ENCODE measurements at places on chromosomes 6 and 20.

- no peak for DNase-seq
Measured at GRCh38 chr6:161088676-161089328, 97.2 kb downstream of the MAP3K4 start.

- no peak for DNase-seq
Measured at GRCh38 chr6:24126586-24127192, 674 bp downstream of the NRSN1 start.

DNA sequence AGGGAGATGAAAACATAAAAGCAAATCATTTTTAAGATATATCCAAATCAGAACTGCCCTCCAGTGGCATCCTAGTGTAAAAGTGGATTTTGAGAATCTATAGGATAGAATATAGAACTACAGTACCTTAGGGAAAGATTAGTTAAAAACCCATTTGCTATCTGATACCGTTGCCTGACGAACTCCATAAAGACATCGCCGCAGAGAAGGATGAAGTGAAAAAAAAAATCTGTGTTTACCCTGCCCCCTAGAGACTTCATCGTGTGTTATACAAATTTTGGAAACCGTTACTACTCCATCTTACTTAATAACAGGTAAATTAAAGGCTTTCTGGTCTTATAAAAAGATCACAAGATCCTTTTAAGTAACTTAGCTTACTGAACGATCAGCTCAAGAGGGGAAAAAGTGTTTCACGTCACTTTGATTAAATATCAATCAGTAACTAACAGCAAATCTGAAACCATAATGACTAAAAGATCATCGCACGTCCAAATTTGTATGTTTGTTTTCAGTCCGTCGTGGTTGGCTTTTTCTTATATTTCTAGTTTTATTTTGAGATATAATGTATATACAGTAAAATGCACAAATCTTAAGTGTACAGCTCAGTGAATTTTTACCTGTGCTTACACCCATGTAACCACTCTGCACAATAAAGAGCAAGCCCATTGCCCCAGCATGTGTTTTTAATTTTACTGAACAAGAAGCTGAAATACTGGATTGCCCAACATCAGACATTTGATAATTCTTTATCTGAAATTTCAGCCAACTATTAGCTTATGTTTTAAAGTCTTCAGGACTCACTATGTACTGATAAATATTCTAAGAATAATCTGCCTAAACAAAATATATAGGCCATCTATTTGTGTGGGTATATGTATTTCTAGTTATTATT, 881 bp upstream of the MCM3 start:
- DNase-seq = no peak

DNA sequence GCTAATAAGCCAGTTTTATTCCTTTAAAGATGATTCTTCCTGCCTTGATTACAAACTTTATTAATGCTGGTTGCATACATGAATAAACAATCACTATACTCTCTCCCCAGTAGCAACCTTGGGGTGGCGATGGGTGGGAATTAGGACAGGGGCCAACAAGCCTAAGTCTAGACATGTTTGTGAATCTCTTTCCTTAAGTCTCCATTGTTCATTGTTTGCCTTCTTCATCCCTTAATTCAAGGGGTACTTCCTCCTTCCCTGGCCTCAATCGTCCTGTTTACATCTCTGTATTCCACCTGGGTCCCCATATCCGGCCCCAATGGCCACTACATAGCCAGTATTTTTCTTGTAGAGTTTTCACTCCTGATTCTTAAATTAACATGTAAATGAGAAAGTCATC, 66.0 kb downstream of the ARHGAP18 start:
- DNase-seq = no peak

DNA sequence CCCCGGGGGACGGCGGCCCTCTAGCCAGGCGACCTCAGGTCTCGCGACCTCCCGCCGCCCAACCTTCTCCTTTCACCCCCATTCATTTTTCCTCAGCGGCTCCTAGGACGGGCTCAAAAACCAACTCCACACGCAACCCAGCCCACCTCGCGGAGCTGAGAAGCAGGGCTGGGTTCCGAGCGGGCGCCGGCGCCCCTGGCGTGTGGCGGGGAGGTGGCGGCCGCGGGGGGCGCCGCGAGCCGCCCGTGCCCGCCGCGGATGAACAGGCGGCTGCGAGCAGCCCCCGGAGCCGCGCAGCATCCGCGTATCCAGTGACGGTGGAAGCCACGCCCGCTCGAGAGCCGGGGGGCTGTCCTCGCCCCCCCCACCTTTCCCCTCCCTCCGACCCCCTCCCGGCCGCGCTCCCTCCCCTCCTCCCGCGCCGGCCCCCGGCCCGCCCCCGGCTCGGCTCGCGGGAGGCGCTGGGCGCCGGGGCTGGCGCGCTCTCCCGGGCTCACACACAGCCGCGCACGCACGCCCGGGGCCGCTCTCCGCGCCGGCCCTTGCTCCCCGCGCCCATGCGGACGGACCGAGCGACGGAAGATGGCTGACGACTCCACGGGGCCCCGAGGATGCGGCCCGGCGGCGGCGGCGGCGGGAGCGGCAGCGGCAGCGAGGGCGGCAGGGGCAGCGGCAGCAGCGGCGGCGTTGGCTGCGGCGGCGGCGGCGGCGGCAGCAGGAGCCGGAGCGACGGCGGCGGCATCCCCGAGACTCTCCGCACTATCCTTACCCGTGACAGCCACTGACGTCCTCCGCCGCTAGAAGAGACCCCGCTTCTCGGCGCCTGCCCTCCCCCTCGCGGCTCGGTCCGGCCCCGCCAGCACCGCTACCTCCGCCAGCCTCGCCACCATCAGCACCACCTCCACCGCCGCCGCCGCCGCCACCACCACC, at the start of gene SOBP:
Gene SOBP, plus strand, starts transcription at position 482 of the 930 bp plus-strand sequence. CDS start 500 bp downstream, outside the sequence.
- no peak for DNase-seq

GRCh38 chr20:43681468-43681942, 14.6 kb downstream of the MYBL2 start:
- no peak for DNase-seq

DNA sequence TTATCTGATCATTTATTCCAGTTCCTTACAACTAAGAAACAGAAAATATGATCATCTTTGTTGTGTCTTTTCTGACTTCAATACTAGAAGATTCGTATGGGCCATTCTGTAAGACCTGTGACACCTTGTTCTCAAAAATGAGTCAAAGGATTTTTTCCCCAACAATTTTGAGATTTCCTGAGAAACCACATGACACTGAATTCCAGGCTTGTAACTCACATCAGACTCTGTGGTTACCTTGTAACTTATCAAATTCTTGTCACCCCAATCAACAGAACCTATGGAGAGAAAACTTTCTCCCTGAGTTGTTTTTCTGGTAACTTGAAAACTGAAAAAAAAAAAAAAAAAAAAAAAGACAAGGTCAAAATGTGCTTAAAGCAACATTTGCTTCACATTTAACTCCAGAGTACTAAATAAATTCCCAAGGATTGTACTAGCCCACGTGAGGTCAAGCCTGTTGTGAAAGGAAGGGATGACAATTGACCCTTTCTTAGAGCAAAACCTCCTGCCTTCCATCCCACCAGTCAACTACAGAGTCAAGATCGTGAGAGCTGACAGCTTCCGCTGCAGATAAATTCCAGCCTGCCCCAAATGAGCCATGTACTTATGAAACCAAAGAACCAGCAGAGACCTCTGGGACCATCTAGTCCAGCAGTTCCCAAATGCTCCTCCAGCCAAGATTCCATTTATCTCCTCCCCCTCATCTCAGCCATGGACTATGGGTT, 140.3 kb downstream of the TBX18 start:
- no peak for DNase-seq

- DNase-seq = no peak
Measured at GRCh38 chr6:31355583-31355948, 1.4 kb downstream of the HLA-B start.

GRCh38 chr20:50445354-50446151, 64.6 kb upstream of the PTPN1 start:
- no peak for DNase-seq

- DNase-seq = peak; percentile 33
Measured at GRCh38 chr20:62900052-62900691, 26.1 kb downstream of the DIDO1 start.

DNA sequence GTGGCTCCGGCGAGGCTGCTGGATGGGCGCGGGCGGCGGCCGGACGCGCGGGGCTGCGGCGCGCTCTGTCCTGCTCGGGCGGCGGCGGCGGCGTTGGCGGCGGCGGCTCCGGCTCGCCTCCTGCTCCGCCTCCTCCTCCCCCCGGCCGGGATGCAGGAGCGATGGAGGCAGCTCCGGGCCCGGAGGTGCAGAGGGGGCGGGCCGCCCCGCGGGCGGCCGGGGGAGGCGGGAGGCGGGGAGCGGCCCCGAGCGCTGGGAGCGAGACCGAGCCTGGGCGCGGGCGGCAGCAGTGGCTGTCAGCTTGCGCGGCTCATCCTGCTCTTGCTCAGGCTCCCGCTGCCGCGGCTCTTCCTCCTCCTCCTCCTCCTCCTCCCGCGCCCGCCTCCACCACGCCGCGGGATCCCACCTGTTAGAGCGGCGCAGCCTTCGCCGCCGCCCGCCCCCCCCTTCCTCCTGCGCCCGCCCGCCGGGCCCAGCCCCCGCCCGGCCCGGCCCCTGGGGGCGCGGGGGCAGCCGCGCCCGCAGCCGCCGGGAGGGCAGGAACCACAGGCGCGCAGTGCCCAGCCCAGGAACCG, at the start of gene NOL4L:
Gene NOL4L, minus strand, starts transcription at position 323 of the 575 bp plus-strand sequence. CDS start 443 bp downstream, outside the sequence.
- DNase-seq = no peak

GRCh38 chr6:69044534-69044933, 409.5 kb downstream of the ADGRB3 start:
- no peak for DNase-seq

GRCh38 chr20:61733891-61734732, 331.6 kb downstream of the TAF4 start:
- DNase-seq = no peak

DNA sequence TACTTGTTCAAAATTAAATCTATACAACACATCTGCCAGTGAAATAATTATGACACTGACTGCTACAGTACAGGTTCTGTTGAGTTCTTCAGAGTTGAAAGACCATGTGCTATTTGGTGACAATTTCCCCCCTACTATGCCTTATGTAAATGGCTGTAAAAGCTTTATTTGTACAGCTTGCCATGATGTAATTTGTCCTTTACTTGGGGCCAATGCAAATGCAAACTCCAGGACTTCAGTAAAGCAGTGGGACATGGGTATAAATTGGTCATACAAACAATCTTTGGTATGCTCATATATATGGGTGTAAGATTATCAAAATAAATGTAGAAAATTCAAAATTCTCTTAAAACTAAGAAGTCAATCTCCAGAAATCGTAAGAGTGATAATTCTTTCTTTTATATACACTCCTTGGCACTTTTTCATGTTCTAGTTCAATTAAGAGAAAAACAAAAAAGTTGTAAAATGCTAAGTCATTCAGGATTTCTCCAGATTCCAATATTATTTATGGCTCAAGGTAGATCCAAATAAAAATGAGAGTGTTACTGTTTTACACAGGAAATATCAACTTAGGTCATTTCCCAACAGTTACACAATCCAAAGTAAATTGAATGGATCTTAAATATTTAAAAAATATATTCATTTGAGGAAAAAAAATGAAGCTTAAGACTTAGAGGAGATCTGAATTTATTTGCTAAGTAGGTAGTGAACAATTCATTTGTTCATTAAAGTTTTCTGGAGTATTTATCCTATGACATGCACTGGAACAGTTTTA, 1310.5 kb upstream of the CITED2 start:
- DNase-seq = no peak

DNA sequence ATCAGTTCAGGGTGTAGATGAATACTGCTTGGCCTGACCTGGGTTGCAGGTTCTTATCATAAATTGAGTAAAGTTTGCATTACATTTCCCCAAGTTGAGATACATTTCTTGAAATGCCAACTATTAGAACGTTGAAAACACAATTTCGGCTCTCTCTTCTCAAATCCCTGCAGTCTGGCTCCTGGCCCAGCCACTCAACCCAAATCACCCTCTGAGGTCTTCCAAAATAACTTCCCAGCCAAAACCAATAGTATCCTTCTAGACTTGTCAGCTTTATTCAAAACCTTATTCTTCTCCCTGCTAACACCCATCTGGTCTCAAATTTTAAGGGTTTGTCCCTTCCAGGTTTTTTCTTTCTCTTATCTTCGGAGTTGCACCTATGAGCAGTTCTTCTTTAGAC, 263.6 kb downstream of the EYA4 start:
- no peak for DNase-seq

DNA sequence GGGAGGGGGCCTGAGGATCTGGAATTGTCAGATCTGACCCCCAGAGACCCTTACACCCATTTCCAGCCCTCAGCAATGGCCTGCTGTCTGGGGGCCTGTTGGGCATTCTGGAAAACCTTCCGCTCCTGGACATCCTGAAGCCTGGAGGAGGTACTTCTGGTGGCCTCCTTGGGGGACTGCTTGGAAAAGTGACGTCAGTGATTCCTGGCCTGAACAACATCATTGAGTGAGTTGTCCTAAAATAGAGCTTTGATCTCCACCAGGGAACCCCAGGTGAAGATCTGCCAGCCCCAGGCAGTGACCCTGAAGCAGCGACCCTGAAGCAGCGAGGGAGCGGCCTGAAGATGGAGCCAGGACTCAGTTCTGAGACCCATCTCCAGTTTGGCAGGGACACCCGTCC, 2.2 kb downstream of the BPIFA1 start:
- no peak for DNase-seq

DNA sequence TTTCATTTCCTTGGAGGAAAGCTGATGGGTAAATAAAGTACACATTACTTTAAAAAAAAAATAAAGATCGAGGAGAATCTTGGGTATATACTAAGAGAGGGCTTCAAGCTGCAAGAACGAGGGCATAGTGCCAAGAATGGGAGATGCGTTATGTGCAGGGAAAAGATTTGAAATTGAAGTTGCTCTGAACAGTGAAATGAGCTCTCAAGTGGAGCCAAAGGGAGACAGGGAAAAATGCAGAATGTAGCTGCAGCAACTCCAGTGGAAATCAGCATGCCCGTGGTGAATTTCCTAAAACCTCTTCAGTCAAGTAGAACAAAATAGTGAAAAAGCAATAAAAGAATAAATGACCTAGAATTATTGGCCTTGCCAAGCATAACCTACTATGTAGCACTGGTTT, 11.4 kb upstream of the COL9A1 start:
- DNase-seq = no peak

- no peak for DNase-seq
Measured at GRCh38 chr6:111672761-111673450, 67.2 kb upstream of the TRAF3IP2 start.

DNA sequence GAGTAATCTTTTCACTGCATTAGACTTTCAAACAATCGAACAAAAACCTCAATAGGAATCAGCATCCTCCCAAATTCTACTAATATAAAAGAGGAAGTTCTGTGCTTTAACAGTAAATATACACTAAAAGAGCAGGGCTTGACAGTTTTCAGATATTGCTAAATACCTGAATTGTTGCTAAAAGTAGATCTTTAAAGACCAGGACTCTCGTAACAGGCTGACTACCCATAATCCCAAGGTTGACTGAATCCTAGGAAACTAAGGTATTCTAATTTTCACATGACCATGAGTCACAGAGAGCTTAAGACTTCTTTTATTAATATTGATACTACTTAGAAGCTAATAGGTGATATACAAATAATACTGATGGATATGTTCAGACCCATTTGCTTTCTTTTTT, 10.1 kb downstream of the CD164 start:
- DNase-seq = no peak

GRCh38 chr20:17896771-17897369, 71.7 kb downstream of the SNX5 start:
- DNase-seq = no peak

Data from AG04450 (cell line).